Islet precursor cell (in vitro differentiated cells): ENCODE measurements at places on chromosomes 13 and 19.

- no peak for DNase-seq
Measured at GRCh38 chr19:30444253-30444671, 72.1 kb downstream of the ZNF536 start.

GRCh38 chr19:33675501-33676124, 53.9 kb downstream of the CHST8 start:
- DNase-seq = peak; percentile 28

- no peak for DNase-seq
Measured at GRCh38 chr19:1862424-1863327, 703 bp downstream of the KLF16 start.

DNA sequence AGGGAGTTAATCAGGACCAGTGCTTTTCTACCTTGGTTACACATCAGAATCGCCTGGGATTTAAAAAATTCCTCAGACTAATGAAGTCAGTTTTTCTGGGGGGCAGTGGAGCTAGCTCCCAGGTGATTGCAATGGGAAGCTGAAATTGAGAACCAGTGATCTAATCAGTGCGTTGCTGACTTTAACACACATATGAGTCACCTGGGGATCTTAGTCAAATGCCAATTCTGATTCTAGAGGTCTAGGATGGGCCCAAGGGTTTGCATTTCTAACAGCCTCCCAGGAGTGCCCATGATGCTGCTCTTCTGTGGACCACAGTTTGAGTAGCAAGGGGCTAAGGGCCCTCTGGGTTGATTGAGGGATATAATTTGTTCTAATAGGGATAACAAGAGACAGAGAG, 54.5 kb downstream of the KL start:
- DNase-seq = no peak

- DNase-seq = peak; percentile 85
Measured at GRCh38 chr19:5128251-5128935, 159.5 kb downstream of the KDM4B start.

DNA sequence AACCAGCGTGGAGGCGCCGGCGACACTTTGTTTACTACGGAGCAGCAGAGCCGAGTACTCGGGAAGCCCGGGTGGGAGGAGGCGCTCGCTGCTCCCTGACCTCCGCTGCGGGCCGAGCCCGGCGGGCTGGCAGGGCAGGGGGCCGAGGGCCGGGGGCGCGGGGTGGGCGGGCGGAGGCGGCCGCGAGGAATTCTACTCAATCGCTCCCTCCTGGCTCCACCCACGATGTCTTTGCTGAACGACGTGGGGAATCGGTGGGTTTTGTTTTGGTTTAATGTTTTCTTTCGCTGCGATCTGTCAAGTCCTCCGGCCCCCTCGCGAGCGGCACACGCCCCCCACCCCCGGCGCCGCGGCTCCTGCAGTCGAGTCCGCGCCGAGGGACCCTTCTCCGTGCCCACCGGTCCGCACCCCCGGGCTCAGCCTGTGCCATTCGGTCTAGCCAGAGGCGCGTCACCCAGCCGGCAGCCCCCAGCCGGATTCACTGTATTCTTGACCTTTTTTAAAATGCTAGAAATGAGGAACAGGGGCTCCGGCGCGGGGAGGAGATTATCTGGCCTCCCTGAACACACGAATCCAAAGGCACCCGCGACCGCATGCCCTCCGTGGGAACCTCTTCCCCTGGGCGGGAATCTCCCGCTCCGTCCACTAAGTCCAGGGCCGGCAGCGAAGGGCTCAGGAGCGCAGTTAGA, 636 bp upstream of the FOXO1 start:
- peak; percentile 87 for DNase-seq
